Kidney (tissue), 22 donors: ENCODE measurements at places on chromosomes 1 and 21. TPM values are rescaled to one million over a fixed set of nuclear protein-coding genes. Genes with fewer than 3 reads are reported as not detected.

- H3K4me1 ChIP-seq = no peaks in the 10 kb centered on the region
- no peak overlapping the region for H3K4me3 ChIP-seq
- no peaks in the 10 kb centered on the region for H3K36me3 ChIP-seq
- no peaks in the 10 kb centered on the region for H3K27me3 ChIP-seq
Observed at GRCh38 chr21:45209685-45210284, 77.9 kb downstream of the POFUT2 start.

HTR1D gene
- 0.09 TPM for total RNA-seq

DNA sequence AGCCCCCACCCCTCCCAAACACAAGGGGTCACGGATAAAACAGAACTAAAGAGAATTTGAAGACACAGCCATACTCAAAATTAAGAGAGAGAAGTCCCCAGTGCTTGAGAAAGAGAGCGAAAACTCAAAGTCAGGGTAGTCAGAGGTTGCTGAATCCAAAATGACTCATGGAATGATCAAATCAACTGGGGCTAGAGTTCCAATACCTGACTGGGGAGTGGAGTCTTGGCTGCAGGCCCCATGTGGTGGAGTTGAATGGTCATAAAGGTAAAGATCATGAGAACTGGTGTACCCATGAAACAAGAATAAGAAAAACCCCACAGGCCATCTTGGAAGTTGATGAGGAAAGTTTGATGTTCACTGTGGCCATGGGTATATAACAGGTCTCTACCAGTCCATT lies 84.5 kb upstream of the LRRN2 start:
- H3K4me1 ChIP-seq = no peaks in the 10 kb centered on the region
- no peaks in the 10 kb centered on the region for H3K36me3 ChIP-seq
- H3K4me3 ChIP-seq = no peak overlapping the region
- no peak for DNase-seq

GRCh38 chr1:183515002-183515689 lies 42.8 kb downstream of the SMG7 start:
- no peaks in the 10 kb centered on the region for H3K27me3 ChIP-seq
- H3K27ac ChIP-seq = no peak overlapping the region
- no peak overlapping the region for H3K4me3 ChIP-seq

OR2L5 gene
- total RNA-seq = not detected

TACSTD2 gene
- total RNA-seq = 502 TPM

BSND gene
- 1.4 TPM for total RNA-seq

AMPD1 gene
- total RNA-seq = 1.5 TPM

GRCh38 chr1:78096017-78096416 lies 50.3 kb downstream of the GIPC2 start:
- H3K4me3 ChIP-seq = no peak overlapping the region
- no peaks in the 10 kb centered on the region for H3K27me3 ChIP-seq
- H3K36me3 ChIP-seq = no peaks in the 10 kb centered on the region
- DNase-seq = no peak
- H3K27ac ChIP-seq = no peak overlapping the region
- no peaks in the 10 kb centered on the region for H3K4me1 ChIP-seq

DNA sequence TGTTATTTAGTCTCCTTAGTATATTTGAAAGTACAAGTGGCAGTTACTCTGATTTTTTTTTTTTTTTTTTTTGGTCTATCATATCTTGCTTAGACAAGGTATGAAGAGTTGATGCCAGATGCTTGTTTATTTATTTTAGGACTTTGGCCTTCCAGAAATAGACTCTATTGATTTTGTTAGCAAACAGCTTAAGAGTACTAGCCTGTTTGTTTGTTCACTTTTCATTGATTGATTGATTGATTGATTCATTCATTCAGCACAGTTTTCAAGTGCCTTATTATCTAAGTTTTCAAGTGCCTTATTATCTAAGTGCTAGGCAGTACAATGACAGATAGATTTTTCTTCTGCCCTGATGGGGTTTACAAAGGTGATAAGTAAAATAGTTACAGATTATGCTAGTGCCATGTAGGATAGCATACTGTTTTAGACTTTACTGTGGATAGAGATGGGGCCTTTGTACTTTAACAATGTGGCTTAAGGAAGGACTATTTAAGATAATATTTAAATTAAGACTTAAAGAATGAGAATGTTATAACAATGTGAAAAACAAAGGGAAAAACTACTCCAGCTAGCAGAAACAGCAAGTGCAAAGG lies 50.5 kb downstream of the MTF2 start:
- no peak for DNase-seq
- H3K4me1 ChIP-seq = no peaks in the 10 kb centered on the region
- no peak overlapping the region for H3K4me3 ChIP-seq
- H3K36me3 ChIP-seq = peaks cover 3% of the 10 kb centered on the region

HCRTR1 gene
- total RNA-seq = 0.35 TPM

DNA sequence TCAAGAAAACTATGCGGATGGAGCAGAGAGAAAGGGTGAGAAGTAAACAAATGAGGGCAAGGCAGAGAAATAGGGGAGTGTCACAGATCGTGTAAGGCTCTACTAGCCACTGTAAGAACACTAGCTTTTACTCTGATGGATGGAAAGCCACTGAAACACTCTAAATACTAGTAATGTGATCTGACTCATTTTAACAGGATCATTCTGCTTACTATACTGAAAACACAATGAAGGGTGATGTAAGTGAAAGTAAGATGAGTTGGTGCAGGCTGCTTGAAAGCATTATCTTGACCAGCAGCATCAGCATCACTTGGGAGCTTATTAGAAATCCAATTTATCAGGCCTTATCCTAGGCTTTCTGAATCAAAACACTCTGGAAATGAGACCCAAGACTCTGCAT lies 32.7 kb downstream of the TUT4 start:
- no peaks in the 10 kb centered on the region for H3K27me3 ChIP-seq
- H3K4me3 ChIP-seq = no peak overlapping the region
- DNase-seq = no peak
- H3K27ac ChIP-seq = no peak overlapping the region

GRCh38 chr21:28799926-28800325 lies 192.8 kb downstream of the LTN1 start:
- DNase-seq = no peak
- H3K27me3 ChIP-seq = no peaks in the 10 kb centered on the region
- no peaks in the 10 kb centered on the region for H3K36me3 ChIP-seq

GRCh38 chr1:234716908-234717375 lies 107.0 kb upstream of the IRF2BP2 start:
- DNase-seq = peak; percentile 75
- H3K27ac ChIP-seq = peak overlapping the region; percentile 98
- no peaks in the 10 kb centered on the region for H3K27me3 ChIP-seq
- H3K4me3 ChIP-seq = no peak overlapping the region
- H3K4me1 ChIP-seq = peaks cover 25% of the 10 kb centered on the region
- no peaks in the 10 kb centered on the region for H3K36me3 ChIP-seq

CD101 gene
- total RNA-seq = 1.3 TPM

- no peak overlapping the region for H3K4me3 ChIP-seq
- H3K27me3 ChIP-seq = no peaks in the 10 kb centered on the region
- DNase-seq = no peak
- H3K27ac ChIP-seq = no peak overlapping the region
Observed at GRCh38 chr21:33881689-33882440, 33.7 kb downstream of the ATP5PO start.

DNA sequence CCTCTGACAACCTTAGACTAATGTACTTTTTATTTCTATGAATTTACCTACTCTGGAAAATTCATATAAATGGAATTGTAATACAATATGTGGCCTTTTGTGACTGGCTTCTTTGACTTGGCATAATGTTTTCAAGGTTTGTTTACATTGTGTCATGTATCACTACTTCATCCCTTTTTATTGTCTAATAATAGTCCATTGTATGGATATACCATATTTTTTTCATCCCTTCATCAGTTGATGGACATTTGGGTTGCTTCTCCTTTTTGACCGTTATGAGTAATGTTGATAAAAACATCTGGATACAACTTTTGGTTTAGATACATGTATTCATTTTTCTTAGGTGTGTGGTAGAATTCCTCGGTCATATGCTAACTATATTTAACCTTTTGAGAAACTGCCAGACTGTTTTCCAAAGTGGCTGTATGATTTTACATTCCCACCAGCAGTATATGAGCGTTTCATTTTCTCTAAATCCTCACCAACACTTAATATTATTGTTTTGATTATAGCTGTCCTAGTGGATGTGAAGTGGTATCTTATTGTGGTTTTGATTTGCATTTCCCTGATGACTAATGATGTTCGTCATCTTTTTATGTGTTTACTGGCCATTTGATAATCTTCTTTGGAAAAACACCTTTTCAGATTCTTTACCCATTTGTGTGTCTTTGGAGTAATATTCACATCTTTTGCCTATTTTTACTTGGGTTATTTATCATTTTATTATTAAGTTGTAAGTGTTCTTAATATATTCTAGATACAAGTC lies 3.5 kb downstream of the RO60 start:
- no peak overlapping the region for H3K27ac ChIP-seq
- H3K36me3 ChIP-seq = no peaks in the 10 kb centered on the region
- no peak overlapping the region for H3K4me3 ChIP-seq
- no peaks in the 10 kb centered on the region for H3K27me3 ChIP-seq

- peaks cover 17% of the 10 kb centered on the region for H3K4me1 ChIP-seq
- H3K27ac ChIP-seq = no peak overlapping the region
- DNase-seq = peak; percentile 66
- H3K27me3 ChIP-seq = no peaks in the 10 kb centered on the region
- peak overlapping the region; percentile 26 for H3K4me3 ChIP-seq
Observed at GRCh38 chr1:109249654-109250401, 489 bp downstream of the CELSR2 start.

C1orf50 gene
- total RNA-seq = 7.5 TPM

DNA sequence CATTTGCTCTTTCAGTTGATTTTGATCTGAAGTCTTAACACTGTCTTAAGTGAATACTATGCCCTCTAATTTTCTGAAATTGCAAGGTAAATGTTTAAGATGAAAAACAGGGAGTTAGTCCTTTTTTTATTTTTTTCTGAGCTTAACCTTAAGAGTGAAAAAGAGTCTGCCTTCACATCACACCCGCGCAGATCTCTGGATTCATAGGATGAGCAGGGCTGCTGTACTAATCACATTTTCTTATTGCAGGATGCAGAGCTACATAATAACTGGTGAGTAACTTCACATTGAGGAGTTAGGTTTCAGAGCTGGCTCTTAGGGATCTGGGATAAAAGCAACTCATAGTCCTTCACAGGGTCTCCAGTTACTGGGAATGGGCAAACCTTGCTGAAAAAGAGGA lies 188.7 kb upstream of the ATP1B1 start:
- H3K27ac ChIP-seq = no peak overlapping the region
- peaks cover 22% of the 10 kb centered on the region for H3K4me1 ChIP-seq
- DNase-seq = peak; percentile 16
- H3K27me3 ChIP-seq = no peaks in the 10 kb centered on the region
- no peaks in the 10 kb centered on the region for H3K36me3 ChIP-seq
- no peak overlapping the region for H3K4me3 ChIP-seq

GRCh38 chr1:91948501-91949355 lies 473 bp upstream of the BRDT start:
- H3K27me3 ChIP-seq = no peaks in the 10 kb centered on the region
- H3K27ac ChIP-seq = no peak overlapping the region
- H3K36me3 ChIP-seq = no peaks in the 10 kb centered on the region
- no peak overlapping the region for H3K4me3 ChIP-seq

SLC66A1 gene
- 12.2 TPM for total RNA-seq

C1orf185 gene
- total RNA-seq = not detected

SMPDL3B gene
- 9.7 TPM for total RNA-seq

- DNase-seq = no peak
- no peaks in the 10 kb centered on the region for H3K4me1 ChIP-seq
Observed at GRCh38 chr1:213858581-213858980, 129.2 kb upstream of the PROX1 start.

- H3K4me3 ChIP-seq = no peak overlapping the region
- DNase-seq = no peak
- no peaks in the 10 kb centered on the region for H3K27me3 ChIP-seq
- H3K36me3 ChIP-seq = no peaks in the 10 kb centered on the region
- H3K4me1 ChIP-seq = no peaks in the 10 kb centered on the region
Observed at GRCh38 chr1:202167708-202168415, 7.5 kb upstream of the PTPN7 start.

DNA sequence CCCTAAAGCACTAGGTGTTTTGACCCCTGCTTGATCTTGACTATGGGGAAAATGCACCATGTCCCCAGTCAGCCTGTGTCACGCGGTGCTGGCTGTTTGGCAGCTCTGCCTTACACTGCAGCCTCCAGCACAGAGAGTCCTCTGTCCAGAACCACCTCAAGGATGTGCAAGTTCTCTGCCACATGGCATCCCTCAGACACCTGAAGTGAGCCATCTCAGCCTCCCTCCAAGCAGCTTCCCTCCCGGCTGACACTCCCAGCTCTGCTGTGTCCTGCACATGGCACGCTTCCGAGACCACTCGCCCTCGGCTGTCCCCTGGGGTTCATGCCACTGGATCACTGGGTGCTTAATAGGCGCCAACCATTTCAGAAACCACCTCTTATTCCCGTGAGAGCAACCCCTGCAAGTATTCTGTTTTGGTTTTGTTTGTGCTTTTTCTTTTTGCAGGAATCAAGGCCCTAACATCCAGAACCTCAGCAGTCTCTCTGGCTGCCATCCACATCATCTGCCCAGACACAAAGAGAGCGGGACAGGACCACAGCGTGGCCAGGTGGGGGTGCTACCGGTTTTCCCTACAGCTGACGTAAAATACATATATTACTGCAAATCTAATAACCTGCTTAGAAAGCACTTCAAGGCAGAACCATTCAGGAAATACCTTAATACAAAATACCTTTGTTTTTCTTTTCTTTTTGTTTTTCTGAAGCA lies 45.7 kb downstream of the CAPZB start:
- peaks cover 9% of the 10 kb centered on the region for H3K4me1 ChIP-seq
- H3K36me3 ChIP-seq = no peaks in the 10 kb centered on the region
- H3K27ac ChIP-seq = no peak overlapping the region
- no peak for DNase-seq
- H3K27me3 ChIP-seq = no peaks in the 10 kb centered on the region

KRTAP19-3 gene
- not detected for total RNA-seq

IQGAP3 gene
- total RNA-seq = 1.7 TPM

SRRM1 gene
- 123 TPM for total RNA-seq

DNA sequence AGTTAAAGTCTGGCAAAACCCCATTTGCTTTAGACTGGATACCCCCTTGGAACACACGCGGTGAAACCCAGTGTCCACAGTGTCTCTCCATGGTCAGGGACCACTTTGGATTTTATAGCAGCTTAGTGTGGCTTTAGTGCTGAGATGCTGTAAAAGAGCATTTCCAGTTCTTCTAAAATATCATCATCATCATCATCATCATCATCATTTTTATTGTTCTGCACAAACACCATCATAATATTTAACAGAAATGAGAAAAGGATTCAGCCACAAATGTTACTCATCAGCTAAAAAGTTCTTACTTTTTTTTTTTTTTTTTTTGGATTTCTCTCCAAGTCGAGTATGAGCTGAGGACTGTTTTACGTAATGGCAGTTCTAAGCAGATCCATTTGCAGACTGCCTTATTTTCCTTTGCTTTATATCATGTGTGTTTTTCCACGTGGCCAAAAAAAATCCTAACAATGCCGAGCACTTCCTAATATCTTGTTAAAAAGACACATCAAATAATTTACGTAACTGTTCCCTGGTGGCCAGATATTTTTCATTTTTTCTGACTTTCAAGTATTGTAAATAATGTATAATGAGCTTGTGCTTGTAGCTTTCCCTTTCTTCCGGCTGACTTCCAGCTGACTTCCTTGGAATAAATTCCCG lies 62.8 kb downstream of the EVA1C start:
- H3K27ac ChIP-seq = no peak overlapping the region
- H3K27me3 ChIP-seq = no peaks in the 10 kb centered on the region
- H3K4me3 ChIP-seq = no peak overlapping the region
- no peak for DNase-seq

TDRD5 gene
- total RNA-seq = 0.47 TPM
